Neural crest cell (in vitro differentiated cells): ENCODE measurements at places on chromosomes 5 and 9. TPM values are rescaled to one million over a fixed set of nuclear protein-coding genes. Genes with fewer than 3 reads are reported as not detected.

DNA sequence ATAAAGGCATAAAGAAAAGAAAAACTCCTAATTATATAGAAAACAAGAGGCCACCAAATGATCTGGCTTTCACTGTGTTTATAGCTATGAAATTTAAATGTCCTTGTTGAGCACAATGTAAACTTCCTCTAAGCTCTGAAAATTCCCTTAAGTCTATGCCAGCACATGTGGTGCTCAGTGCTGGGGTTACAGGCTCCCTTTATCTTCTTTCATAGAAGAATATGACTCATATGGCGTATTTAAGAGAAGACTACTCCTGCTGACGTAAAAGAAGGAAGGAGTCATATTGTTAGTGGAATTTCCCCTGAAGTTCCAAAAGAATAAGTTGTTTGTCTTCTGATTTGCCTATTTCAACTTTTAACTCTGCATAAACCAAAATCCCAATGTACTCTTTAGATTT, 30.4 kb downstream of the RNF145 start:
- DNase-seq = no peak

DNA sequence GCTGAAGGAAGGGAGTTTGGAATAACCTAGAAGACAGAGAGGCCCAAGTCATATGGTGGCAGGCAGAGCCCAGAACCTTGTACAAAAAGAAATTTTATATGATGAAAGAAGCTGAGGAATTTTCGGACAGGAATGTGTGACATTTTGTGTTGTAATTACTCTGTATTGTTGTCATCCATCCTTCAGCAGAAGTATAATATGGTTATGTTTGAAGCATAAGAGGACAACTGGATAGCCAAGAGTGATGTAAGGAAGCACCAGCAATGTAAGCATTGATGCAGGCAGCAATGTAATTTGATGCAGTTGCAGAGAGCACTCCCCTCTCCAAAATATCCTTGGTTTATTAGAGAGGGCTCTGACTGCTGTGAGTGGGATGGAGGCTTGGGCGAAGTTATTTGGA, 19.1 kb upstream of the SNX2 start:
- DNase-seq = no peak

- no peak for DNase-seq
Observed at GRCh38 chr5:61823781-61824180, 482.2 kb upstream of the KIF2A start.

DNA sequence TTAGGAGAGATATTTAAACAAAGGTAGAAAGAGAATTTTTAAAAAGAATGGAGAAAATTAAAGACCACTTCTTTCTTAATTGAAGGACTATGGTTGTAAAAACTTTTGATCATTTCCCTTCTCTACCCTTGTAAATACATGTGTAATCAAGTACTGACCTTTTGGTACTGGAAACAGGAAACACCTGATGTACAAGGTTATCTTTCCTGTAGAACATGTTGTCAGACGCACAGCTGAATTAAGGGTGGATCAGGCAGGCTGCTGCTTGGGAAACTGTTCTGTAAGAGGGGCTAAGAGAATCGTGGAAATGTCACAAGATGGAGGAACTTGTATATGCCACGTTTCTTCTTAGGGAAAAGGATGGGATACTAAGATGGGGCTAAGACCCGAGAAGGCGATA, 341.6 kb downstream of the ZNF608 start:
- DNase-seq = no peak

DNA sequence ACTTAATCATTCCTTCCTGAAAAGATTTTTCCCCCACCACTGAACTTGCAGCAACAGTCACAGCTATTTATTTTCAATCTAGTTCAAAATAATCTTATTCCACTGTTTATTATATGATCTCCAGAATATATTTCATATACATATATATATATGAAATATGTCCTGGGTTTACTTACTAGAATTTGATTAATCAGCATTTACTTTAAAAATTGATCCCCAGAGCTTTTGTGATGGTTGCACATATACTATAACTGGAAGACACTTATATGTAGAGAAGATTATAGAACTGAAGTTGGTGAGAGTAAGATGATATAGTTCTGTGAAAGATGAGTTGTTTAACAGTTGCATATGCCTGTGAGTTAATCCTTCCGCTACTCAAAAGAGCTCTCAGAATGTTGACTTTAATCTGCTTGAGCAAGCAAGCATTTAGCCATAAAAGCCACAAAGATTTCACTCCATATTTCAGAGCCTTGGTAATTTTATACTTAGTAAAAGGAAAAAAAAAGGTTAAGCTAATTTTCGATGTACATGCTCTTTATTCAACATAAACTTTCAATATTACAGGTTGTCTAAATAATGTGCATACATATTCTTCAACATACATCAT, 399.3 kb upstream of the CDH9 start:
- no peak for DNase-seq

- no peak for DNase-seq
Observed at GRCh38 chr5:40904994-40905306, 4.3 kb upstream of the C7 start.

- no peak for DNase-seq
Observed at GRCh38 chr9:129077236-129077635, 3.7 kb upstream of the DOLPP1 start.

- DNase-seq = no peak
Observed at GRCh38 chr5:57176350-57176857, 2.5 kb downstream of the GPBP1 start.

GRCh38 chr5:170307575-170308465, 10.2 kb upstream of the LCP2 start:
- no peak for DNase-seq

- no peak for DNase-seq
Observed at GRCh38 chr5:157713830-157714595, 17.2 kb upstream of the THG1L start.

- peak; percentile 20 for DNase-seq
Observed at GRCh38 chr9:117034866-117035265, 347.8 kb downstream of the TRIM32 start.

- DNase-seq = no peak
Observed at GRCh38 chr9:79651251-79651795, 79.6 kb downstream of the TLE4 start.

DNA sequence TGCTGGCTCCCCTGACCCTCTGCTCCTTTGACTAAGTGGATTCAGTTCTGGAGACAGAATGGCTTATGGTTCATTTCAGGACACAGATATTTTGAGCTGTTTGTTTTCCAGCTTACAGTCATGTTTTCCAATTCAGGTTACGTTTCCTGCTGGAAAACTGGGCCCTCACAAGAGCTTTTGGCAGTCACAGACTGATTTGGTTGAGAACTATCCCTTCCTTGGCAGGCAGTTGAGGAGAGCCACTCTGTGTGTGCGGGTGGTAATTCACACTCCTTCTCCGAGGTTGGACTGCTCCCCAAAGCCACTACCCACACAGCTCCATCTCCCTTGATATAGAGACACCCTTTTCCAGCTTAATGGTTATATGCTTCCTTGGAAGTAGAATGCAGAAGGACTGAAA, 534.5 kb downstream of the TMEM38B start:
- no peak for DNase-seq

DNA sequence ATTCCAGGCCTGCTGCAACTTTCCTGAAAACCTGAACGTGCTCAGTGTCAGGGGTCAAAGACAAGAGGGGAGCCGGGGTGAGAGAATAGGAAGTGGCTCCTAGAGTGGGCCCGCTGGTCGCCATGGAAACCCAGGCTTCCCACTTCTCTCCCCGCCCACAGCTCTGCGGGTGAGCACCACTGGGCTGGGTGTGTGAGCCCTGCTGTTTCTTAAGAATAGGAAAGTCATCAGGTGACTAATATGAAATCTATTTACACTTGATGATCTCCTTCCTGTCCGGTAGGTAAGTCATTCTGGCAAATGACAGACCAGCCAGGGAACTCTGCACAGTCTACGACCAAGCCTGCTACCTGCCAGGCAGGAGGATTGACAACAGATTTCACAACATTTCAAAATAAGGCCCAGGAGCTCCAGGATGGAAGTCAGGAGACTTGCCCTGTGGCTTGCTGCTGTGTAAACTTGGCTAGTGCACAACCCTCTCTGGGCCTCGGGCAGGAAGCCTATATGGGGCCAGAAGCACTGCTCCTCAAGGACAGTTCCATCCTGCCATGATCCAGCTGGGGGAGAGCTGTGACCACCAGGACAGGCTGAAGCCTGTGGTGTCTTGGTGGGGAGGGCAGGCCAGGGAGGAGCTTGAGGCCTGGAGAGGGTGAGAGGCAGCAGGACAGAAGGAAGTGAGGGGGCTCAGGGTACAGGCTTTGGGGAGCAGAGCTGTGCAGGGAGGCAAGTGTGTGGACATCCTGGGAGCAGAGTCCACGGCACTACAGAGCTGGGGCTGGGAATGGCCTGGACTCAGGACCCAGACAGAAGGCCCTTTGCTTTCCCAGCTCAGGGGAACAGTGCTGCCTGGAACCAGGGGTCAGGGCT, 60.6 kb downstream of the SHB start:
- DNase-seq = peak; percentile 28

GRCh38 chr9:35700031-35700430, 10.3 kb upstream of the TPM2 start:
- DNase-seq = no peak

GRCh38 chr9:136383436-136383835, 10.0 kb upstream of the CARD9 start:
- no peak for DNase-seq

DNA sequence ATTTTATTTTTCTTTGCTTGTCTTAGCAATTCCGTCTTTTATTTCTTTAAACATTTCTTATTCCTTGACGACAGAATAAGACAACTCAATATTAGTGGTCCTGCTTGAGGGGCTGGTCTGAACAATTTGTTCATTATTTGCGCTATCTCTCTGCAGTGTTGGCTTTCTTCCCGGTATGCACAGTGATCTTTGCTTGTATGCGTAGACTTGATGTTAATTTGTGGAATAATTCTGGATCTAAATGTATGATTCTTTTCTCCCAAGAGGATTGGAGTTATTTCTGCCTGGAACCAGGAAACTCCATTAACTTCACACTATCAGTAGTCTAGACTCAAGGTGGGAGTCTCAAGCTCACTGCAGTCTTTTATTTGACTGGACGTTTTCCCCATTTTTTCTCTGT, 80.4 kb downstream of the KDM4C start:
- DNase-seq = no peak

DNA sequence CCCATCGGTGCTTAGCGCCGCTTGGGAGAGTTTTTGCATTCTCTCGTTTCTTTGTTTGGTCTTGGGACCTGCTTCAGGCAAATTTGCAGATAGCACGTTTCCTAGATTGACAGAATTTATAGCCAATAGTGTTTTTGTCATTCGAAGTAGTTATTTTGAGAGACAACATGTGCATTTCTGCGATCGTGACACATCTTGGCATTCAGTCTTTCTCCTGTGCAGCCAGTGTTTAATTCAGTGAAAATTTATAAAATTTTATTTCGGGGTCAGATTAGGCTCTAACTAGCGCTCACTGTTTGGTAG, 830 bp downstream of the PRRC1 start:
- DNase-seq = no peak

DNA sequence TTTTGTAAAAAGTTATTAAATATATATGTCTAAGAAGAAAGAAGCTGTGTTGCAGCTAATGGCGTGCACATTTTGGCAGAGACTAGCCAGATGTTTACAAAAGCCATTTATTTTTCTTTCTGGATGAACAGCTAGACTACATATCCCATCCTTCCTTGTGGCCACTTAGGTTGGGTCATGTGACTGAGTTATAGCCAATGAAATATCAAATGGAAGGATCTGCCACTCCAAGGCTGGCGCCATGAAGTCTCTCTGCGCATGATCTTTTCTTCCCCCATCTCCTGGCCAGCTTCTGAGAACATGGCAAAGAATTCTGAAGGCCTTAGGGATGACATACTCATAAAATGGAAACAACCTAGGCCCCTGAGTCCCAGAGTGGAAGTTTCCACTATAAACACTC, 244.2 kb upstream of the DAB2 start:
- DNase-seq = no peak

Gene CDC20B
- not detected in 2 replicates for total RNA-seq

Gene HRCT1
- total RNA-seq = not detected in 2 replicates

Gene TMEM215
- 0.57 and 0.72 TPM in 2 replicates for total RNA-seq

Gene OTULINL
- total RNA-seq = 3.4 and 5.3 TPM in 2 replicates

Gene CNTLN
- total RNA-seq = 16.7 and 18.0 TPM in 2 replicates

Gene GARNL3
- total RNA-seq = 10.3 and 10.5 TPM in 2 replicates

Gene C1QTNF2
- total RNA-seq = 0.42 and 0.43 TPM in 2 replicates

Gene BAAT
- 0.16 and 0.30 TPM in 2 replicates for total RNA-seq
